Cardiac fibroblast (primary cell): ENCODE measurements at places on chromosomes 4 and X.
A peak's percentile ranks its signal among the peaks of the same experiment; 100 is the strongest.

DNA sequence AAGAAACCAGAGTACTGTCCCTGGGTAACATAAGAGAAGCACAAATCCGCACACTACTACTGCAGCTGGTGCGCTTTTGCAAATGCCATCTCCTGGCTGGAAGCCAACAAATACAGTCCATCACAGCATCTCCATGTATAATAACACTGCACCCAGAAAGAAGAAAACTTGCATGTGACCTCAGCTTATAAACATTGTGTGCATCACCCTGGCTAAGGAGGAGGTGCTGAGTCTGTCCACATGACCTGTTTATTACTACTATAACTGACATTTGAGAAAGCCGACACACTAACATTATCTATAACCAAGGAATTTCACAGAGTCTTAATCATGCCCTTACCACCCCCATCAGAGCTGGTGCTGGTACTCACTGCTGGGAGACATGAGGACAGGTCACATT lies 516.8 kb downstream of the CFAP47 start:
- DNase-seq: no peak

DNA sequence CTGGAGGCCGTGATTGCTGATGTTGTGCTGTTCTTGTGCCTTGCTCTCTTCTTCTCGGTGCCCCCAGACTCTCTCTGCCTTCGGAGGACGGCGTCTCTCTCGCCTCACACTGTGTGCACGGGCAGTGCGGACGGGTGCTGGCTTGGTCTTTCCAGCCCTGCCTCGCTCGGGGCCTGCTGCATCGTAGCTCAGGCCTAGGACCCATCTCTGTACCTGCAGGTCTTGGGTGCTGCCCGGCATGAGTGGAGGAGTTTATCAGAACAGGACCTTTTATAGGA lies 18.2 kb downstream of the RGS12 start:
- DNase-seq: no peak

- peak; percentile 77 for DNase-seq
Measured at GRCh38 chr4:8101213-8102075, 57.2 kb downstream of the ABLIM2 start.

- no peak for DNase-seq
Measured at GRCh38 chr4:573122-573892, 2.8 kb downstream of the TMEM271 start.

- DNase-seq: no peak
Measured at GRCh38 chrX:9241427-9241826, 207.5 kb upstream of the FAM9B start.

DNA sequence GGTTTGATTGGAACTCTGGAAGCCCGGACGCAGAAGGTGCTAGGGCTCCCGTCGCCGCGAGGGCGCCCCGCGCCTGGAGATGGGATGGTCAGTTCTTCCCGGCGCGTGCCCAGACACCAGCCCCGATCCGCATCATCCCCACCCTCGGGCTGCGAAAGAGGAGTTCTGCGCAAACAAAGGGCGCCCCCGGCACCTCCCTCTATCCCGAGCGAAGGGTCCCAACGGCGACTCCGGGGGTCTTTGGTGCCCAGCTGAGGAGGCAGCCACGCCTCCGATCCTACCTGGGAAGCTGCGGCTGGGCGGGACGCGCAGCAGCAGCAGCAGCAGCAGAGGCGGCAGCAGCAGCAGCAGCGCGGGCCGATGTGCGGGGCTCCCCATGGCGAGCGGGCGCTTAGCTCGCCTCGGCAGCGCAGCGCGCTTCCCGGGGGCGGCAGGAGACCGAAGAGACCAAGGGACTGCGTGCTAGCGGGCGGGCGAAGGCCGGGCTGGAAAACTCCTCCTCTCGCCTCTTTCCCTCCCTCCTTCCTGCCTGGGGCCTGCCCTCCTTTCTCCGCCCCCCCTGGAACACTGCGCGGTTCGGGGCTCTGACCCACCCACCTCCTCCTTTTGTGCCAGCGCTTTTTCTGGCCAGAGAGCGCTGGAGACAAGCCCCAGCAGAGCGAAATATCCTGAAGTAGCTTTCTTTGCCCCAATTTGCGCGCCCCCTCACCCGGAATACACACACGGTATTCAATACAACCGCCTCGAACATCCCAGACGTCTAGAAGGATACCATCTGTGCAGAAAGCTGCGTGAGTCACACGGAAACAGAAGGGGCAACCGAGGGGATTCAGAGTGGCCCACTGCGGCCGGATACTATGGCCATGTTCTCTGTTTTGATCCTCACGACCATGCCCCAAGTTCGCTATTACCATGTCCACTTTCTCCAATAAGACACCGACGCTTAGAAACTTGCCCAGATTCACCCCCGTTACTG lies at the start of gene SRPX:
Gene SRPX (minus strand): TSS at position 457 of the 976 bp plus-strand sequence. CDS start 79 bp downstream, at position 378.
- DNase-seq: peak; percentile 83

DNA sequence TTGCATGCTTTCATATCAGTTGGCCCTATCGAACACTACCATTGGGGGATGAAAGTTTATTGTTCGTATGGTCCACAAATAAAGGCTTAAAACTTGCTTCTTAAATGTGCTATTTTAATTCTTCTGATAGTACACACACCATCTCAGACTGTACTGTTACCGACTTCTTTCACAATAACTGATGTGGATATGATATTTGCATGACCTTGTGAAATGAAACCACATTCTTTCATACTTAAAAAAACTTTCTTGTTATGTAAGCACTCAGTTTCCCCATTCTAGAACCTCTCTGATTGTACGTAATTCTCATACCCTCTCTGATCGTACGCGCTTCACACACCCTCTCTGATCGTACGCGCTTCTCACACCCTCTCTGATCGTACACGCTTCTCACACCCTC lies 12.0 kb upstream of the WDR19 start:
- no peak for DNase-seq

- peak; percentile 59 for DNase-seq
Measured at GRCh38 chr4:129358571-129358970, 262.6 kb downstream of the C4orf33 start.

GRCh38 chrX:116204932-116205331 lies 34.4 kb downstream of the AGTR2 start:
- peak; percentile 27 for DNase-seq

GRCh38 chrX:43540318-43540717 lies 115.8 kb upstream of the MAOA start:
- DNase-seq: no peak

DNA sequence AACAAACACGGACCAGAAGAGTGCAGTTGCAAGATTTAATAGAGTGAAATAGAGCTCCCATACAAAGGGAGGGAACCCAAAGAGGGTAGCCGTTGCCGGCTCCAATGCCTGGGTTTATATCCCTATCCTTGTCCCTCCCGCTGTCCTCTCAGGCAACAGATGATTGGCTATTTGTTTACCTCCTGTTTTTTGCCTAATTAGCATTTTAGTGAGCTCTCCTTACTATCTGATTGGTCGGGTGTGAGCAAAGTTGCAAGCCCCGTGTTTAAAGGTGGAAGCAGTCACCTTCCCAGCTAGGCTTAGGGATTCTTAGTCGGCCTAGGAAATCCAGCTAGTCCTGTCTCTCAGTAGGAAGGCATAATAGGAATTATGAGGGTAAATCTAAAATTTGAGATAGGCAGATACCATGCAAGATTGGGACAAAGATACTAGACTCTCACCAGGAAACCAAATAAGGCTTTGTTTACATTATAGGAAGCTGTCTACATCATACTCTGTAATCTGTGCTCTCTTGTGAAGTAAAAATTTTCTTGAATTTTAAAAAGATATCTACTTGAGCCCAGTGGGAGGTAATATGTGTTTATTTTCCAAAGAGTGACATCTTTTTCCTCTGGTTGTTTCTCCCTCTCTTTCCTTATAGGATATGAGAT lies 65.9 kb downstream of the ATP10D start:
- no peak for DNase-seq

- no peak for DNase-seq
Measured at GRCh38 chr4:11250510-11250909, 178.2 kb downstream of the HS3ST1 start.

GRCh38 chr4:104413487-104413886 lies 81.2 kb downstream of the CXXC4 start:
- DNase-seq: no peak

GRCh38 chr4:53541577-53542206 lies 49.6 kb downstream of the LNX1 start:
- peak; percentile 92 for DNase-seq

- no peak for DNase-seq
Measured at GRCh38 chrX:11188664-11189063, 77.5 kb downstream of the HCCS start.

DNA sequence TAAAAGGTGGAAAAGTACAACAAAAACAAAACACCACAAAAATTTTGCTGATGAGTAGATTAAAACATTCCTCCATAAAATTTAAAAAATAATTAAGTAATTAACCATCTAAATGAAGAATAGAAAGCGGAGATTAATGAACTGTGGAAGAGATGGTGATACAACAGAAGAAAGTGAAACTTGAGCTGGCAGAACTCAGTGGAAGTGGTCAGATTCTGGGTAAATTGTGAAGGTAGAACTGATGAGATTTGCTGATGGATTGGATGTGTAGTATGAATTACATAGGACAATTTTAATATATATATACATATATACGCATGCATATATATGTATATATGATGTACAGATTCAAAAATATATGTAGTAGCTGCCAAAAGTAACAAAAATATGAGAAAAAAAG lies 73.9 kb downstream of the AMOT start:
- no peak for DNase-seq

- DNase-seq: no peak
Measured at GRCh38 chr4:86717651-86718050, 123.5 kb downstream of the PTPN13 start.

DNA sequence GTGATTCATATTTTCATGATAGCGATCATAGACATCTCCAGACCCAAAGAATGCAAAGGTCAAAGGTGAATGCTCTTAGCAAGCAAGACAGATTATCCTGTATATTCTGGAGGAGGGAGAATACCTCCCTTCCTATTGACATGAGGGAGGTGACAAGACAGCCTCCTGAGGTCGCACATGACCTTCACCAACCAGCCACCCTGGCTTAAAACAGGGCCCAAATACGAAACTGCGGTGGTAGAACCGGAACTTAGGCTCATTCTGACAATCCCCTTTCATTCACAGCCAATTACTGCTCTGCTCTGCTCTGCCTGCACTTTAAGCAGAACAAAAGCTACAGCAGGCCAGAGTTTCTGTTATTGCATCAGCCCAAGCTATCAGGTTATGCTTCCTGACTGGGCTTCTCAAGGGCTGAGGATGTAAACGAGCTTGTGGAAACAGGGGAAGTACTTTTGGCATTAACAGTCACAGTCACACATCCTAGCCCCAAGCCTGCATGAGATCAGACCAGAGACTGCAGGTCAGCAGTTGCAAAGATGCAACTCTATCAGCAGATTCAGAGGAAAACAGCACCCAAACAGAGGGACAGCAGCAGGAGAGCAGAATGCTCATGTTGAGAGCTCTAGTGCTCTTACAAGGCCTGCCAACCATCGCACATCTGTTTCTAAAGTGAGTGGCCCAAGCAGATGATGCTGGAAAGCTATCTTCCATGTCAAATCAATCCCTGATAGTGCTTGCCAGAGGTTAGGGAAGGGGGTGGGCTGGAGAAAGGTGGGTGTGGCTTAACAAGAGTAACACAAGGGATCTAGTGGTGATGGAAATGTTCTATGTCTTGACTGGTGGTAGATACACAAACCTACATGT lies 51.3 kb upstream of the MAP3K15 start:
- DNase-seq: peak; percentile 67

DNA sequence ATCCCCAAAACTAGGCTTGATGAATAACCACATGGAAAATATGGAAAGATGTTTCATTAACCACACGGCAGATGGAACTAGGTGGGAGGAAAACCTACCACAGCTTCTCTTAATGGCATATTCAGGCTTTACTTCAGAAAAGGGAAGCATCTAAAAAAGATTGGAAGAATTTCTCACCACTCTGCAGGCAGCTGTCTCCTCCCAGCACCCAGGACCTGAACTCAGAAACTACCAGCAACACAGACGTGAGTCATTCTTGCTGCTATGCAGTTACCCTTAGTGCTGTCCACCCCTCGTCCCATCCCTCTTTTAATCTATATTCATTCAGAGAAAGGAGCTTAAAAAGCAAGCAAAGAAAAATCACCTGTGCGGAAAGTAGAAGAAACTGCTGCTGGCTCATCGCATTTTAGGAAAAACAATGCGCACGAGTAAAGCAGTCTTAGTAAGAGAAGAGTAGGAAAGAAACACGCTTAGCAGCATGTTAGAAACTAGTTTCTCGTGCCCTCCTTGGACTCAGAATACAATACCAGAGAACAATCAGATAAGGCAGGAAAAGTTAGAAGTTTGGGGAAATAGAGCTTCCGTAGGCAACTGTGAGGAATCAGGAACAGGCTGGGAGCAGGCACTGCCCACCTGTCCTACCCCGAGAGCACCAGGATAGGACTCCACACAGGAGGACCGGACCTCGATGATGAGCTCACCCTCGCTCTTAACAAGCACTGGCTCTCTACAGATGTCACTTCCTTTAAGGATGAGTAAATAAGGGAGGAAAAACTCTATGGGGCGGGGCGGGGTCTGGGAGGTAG lies 48.1 kb upstream of the ENPP6 start:
- DNase-seq: peak; percentile 32

DNA sequence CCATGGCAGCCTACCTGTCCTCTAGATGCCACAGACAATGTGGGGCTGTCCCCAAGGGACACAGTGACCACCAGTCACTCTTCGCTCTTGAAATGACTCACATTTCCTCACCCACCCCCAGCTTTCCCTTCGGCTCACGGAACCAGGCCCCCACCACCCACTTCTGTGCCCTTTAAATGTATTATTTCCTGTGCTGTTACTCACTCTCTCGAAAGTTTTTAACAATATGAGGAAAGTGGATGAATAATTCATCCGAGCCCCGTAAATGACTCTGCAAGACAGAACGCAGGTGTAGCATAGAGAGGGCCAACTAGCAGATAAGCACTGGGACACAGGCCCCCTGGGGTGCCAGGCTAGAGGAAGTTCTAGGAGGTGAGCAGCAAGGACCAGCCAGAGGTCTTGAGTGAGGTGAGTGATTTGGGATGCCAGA lies 179.5 kb upstream of the TBL1X start:
- DNase-seq: no peak

DNA sequence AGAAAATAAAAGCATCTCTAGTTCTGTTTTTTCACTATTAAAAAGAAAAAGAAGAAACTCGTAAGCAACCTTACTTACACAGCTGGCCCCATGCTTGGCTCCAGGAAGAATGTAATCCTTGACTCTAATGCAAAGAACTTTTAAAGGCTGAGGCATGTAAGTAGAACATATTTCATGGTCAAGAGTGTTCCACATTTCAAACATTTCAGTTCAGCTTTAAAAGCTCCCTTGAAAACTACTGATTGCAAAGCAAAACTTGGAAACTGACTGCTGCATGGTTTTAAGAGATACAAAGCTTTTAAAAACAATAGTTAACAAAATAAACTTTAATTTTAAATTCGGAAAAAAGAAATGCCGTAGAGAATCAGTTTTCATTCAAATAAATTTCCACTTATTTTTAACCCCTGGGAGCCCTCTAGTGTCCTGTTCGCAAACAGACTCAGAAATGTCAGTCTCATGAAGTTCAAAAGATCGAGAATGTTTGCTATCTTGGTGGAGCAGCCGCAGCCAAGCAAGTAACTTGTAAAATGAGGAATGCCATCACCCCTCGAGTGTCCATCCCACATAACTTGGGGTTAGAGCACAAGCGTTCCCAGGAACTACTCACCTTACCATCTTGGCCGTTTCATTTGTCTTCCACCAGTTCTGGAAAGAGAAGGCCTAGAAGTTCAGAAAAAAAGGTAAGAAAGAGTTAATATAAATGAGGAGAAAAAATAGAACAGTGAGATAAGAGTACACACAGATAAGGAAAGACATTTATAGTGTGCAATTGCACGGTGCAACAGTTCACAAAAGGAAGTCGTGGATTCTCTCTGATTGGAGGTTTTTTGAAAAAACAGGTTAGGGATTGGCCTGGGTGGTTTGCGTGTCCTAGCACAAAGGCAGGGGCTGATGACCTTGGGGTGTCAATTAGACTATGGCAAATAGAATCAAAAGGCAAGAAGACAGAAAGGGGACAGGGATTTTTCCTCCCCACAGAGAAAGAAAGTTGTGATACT lies at the start of gene GASK1B:
Gene GASK1B (minus strand): TSS at position 765 of the 998 bp plus-strand sequence. CDS start 1,650 bp downstream, outside the sequence.
- peak; percentile 84 for DNase-seq
